GDM1 (cell line): ENCODE measurements at places on chromosomes 1 and 21.

GRCh38 chr1:45820788-45821187 lies 17.4 kb downstream of the MAST2 start:
- DNase-seq, result no peak

GRCh38 chr1:244862699-244863490 lies 1.4 kb downstream of the HNRNPU start:
- peak; percentile 90 for DNase-seq

DNA sequence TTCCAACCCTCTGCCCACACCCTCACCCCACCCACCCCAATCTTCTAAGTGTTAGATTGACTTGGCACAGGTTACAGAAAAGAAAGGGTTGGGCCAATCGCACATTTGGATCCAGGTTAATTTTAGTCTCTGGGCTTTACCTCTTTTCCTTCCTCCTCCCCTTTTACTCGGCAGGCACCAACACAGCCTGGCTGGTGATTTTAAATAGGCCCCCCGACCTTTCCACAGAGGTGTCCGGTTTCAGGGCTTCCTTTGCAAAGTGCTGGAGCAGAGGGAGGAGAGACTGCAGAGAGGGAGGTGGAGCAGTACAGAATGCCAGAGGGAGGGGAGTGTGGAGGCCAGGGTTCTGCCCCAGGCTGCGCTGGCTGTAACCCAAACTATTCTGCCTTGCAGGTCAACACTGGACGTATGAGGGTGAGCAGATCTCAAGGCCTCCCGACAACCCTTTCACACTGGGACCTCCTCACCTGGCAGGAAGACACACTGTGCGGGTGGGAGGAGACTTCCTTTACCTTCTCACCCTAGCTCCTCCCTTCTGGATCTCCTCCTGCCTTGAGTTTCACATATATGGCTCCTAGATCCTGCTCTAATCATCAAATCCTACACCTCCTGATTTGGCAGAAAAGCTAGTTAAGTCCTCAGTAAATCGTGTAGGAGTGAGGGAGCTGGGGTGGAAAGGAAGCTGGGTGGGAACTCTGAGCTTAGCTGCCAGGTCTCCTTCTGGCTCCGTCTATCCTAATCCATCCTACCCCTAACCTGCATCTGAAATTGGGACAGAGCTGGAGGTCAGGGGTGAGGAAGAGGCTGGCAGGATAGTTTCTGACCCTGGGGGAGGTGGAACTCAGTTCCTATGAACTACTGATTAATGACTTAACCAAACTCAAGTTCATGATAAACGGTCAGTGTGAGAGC lies 2.4 kb downstream of the CA14 start:
- no peak for DNase-seq

GRCh38 chr1:94783342-94784189 lies 36.6 kb upstream of the SLC44A3 start:
- no peak for DNase-seq

- no peak for DNase-seq
Observed at GRCh38 chr1:6674771-6675170, 26.8 kb downstream of the DNAJC11 start.

GRCh38 chr1:202005958-202006357 lies 4.4 kb upstream of the ELF3 start:
- no peak for DNase-seq

- peak; percentile 66 for DNase-seq
Observed at GRCh38 chr1:182143825-182144645, 82.5 kb upstream of the ZNF648 start.

- no peak for DNase-seq
Observed at GRCh38 chr21:25304611-25305010, 302.7 kb downstream of the MRPL39 start.

- no peak for DNase-seq
Observed at GRCh38 chr1:84892705-84893618, at the start of gene LPAR3. LPAR3 (minus strand) TSS chr1:84893206; CDS start chr1:84866120, 27,086 bp downstream.

- no peak for DNase-seq
Observed at GRCh38 chr1:232624546-232625281, 5.2 kb downstream of the SIPA1L2 start.

DNA sequence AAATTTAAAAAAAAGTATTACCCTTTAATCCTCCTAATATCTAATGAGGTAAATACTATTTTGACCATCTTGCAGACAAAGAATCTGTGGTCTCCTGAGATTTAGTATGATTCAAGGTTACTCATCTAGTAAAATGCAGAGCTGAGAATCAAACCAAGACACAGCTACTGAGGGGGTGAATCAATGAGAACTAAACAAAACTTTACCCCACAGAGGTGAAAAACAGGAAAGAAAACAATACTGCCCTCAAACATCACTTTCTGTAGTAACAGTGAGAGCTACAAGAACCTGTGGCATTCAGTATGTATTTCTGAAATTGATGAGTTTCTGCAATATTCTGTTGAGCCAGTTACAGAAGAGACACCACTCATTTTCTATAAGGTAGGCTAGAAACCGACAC lies 85.1 kb downstream of the JAK1 start:
- DNase-seq, result no peak

DNA sequence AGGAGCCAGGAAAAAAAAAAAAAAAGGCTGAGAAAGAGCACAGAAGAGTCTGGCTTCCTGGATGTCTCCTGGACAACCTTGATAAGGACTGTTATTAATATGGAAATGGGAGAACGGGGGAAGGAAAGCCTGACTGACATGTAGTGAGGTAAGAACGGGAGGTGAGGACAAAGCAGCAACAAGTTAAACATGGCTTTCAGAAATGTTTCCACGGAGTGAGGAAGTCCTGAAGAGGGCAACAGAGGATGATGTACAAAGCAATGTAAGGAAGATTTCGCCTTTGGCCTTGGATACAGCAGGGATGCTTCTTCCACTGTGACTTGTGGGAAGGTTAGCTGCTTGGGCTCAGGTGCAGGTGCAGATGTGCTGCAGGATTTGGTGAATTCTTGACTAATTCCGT lies 11.9 kb upstream of the NIBAN1 start:
- DNase-seq, result peak; percentile 30
